ENCODE measurements at places on chromosomes 12 and 14.

DNA sequence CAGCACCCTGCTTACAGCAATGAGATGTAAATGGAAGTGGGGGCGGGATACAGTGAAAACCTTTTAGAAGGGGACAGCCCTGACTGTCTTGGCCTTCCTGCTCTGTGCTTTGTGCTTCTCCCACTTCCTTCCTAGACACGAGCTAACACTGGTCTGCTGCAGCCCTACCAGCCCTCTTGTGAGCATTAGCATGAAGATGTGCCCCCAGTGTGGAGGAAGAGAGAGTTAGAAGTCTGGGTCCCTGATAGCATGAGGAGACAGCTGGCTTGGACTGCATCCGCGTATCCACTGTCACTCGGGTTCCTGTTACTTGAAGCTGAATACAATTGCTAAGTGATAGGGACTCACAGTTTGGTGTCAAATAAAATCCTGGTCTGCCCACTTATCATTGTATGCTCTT lies 248.1 kb upstream of the SOX5 start:
- DNase-seq: no peak

DNA sequence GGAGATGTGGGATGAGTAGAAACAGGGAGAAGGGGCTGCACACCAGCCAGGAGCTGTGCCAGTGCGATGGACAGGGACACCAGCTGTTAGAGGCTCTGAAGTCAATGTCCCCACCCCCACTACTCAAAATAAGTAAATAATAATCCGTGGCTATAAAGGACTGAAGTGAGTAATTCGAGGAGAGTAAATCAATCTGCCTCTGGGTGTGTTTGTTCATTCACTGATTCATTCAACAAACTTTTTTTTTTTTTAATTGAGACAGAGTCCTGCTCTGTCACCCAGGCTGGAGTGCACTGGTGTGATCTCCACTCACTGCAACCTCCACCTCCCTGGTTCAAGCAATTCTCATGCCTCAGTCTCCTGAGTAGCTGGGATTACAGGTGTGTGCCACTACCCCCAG lies 363.6 kb downstream of the TMEM132D start:
- no peak for DNase-seq

DNA sequence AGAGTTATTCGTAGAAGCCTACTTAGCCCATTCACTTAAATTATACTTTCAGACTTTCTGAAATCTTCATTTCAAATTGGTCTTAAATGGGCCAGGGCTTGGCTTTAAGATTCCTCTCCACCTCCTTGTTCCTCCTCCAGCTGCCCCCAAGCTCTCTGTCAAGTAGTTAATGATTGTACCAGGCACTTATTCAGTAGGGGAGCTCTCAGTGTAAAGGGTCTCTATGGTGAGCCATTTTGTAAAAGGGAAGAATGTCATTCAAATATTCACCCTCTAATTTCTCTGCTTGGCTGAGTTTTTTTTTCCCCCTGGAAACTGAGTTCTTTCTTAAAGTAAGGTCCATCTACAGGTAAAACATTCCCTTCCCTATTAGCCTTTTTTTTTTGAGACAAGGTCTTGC lies 96.6 kb downstream of the SUDS3 start:
- no peak for DNase-seq

DNA sequence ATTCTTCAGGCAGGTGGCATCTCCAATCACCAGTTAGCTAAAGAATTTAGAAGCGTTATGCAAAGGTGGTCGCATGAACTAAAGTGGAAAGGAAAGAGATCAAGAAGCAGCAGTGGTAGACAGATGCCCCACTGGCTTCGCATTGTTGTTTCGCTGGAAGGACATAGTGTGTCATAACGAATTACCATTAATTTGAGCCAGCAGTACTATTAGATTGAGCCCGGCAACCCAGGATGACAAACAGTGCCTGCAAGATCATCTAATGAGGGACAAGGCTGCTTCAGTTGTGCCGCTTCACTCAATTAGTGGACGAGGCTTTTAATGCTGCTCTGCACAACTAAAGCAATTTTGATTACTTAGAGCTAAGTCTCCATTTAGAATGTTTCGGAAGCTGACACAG lies 274.5 kb upstream of the SOX5 start:
- DNase-seq: no peak

DNA sequence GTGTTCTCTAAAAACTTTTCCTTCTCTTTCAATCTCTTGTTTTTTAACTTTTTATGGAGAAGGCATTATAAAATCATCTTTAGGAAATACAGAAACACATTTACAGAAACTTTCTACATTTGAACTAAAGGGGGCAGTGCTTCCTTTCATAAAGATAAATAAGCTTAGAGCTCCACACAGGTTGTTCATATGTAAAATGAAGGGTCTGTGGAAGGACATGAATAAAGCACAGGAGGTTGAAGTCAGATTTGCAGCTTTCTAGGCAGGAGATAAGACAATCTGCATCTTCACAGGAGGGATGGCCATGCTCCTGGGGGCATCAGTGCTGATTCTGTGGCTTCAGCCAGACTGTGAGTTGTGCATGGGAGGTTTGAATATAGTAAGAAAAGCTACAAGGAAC lies 426.0 kb downstream of the DAD1 start:
- no peak for DNase-seq

DNA sequence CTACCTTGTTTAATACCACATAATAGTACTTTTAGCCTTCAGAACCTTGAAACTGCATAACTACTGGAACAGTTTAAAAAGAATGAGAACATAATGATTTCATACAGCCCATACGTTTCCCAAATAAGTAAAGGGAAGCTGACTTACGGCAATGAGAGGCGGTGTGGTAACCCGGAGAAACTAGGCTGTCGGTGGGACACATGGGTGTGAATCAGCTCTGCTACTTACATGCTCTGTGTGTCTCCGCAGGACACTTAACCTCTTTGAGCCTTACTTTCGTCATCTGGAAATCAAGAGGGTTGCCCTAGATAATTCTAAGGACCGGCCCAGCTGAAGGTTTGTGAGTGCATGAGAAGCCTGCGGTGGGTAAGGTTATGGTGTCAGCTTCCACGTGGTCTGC lies 49.3 kb upstream of the PLEKHG3 start:
- DNase-seq: no peak

DNA sequence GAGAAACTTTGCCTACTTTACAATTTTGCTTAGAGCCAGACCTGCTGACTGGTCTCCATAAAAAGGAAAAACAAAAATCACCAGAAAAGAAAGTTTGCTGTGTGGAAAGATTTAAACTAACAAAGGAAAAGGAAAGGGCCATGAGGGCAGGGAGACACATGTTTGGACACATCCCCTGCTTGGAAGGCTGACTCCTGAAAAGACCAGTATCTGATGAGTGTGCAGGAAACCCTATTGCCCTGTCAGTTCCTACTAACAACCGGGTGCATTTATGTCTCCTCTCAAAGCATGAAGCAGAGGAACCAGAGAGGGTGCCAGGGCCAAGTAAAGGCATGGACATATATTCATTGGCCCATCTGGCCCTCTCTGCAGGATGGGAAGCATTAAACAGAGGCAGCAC lies 7.0 kb upstream of the STAB2 start:
- DNase-seq: no peak

GRCh38 chr12:120079411-120080400 lies 36.8 kb downstream of the RAB35 start:
- no peak for DNase-seq

- DNase-seq: no peak
These were observed at the start of gene CIDEB for GRCh38 chr14:24307575-24308341. Gene CIDEB, minus strand, starts transcription at chr14:24307977. Its CDS starts 119 bp downstream, at chr14:24307858.

GRCh38 chr12:107125833-107126232 lies 32.5 kb upstream of the CRY1 start:
- DNase-seq: no peak

- DNase-seq: no peak
These were observed 49.3 kb downstream of the KSR2 start for GRCh38 chr12:117919479-117919878.

GRCh38 chr14:32022938-32023466 lies 54.1 kb upstream of the ARHGAP5 start:
- DNase-seq: no peak

DNA sequence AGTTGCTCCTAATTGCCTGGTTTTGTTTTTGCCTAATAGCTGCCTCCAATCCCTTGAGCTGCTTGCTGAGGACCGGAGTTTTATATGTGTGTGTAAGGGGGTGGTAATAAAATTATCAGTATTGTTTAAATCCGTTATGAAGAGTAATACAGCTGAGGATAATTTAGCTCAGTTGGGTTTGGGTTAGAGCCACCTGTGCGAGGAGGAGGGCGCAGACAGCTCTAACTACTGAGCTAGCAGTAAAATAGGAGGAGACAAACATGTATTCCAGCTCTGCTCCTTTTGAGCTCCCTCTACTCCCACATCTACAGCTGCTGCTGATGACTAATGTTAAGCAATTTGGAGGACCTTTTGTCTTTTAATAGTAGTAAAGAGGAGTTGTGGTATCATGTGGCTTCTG lies 61.5 kb downstream of the SPATS2 start:
- DNase-seq: peak; percentile 20

GRCh38 chr12:54417712-54418440 lies 1.2 kb downstream of the ITGA5 start:
- no peak for DNase-seq

- DNase-seq: no peak
These were observed 71.7 kb upstream of the PELI2 start for GRCh38 chr14:56046546-56046945.

GRCh38 chr12:122021193-122021821 lies 377 bp upstream of the BCL7A start:
- DNase-seq: no peak

DNA sequence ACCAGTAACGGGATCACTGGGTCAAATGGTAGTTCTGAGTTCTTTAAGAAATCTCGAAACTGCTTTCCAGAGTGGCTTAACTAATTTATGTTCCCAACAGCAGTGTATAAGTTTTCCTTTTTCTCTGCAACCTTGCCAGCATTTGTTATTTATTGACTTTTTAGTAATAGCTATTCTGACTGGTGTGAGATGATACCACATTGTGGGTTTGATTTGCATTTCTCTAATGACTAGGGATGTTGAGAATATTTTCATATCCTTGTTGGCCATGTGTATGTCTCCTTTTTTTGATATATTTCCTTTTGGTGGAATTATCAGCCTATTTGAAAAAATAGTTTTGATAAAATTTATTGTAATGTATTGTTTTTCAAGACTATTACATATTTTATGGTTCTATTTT lies 701.2 kb upstream of the FBXO33 start:
- no peak for DNase-seq

DNA sequence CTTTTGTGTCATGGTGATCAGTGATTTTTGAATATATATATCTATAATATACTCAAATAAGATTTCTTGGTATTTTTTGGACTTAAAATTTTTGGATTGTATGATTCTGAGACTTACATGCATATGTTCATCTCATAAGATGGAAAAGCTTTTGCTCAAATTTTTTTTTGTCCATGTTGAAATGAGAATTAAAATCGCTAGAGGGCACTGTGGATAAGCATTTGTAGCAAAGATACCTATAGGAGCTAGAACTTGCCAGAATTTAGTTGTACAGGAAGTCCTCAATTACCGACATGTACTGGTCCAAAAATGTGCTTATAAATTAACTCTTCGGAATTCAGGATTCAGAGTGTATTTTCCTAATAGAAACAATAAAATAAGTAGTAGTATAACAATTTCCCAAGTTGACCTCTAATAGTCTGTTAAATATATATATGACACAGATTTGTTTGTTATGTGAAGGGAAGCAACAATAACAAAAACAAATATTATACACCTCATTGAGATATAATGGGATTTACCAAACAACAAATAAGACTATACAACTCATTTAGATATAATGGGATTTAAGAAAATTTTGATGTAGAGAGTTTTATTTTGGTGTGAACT lies 179.6 kb downstream of the TMEM117 start:
- peak; percentile 11 for DNase-seq

DNA sequence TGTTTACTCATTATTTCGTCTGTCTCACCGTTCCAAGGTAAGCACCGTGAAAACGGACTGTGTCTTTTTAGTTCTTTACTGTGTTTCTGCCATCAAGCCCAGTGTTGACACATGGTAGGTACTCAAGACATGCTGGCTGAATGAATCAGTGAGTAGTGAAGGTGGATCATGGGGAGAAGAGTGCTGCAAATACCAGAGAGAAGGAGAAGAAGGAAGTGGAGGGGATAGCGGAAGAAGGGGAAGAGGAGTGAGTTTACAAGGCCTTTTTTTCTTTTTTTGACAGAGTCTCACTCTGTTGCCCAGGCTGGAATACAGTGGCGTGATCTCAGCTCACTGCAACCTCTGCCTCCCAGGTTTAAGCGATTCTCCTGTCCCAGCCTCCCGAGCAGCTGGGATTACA lies 54.6 kb downstream of the ETV6 start:
- no peak for DNase-seq

DNA sequence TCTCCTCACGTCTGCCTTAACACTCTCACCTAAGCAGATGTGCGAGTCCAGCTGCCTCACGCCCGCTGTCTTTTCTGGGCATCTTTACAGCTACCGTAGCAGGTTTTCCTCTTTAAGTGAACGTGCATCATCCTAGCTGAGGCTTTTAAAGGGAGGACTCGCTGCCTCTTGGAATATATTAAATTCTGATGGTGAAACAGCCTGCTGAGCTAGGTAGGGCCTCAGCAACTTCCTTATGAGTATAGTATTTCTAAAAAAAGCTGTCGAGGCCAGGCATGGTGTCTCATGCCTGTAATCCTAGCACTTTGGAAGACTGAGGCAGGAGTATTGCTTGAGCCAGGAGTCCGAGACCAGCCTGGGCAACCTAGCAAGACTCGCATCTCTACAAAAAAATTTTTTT lies 32.2 kb downstream of the TESC start:
- no peak for DNase-seq

- DNase-seq: no peak
These were observed 94.3 kb downstream of the LRRC74A start for GRCh38 chr14:76920331-76921087.

DNA sequence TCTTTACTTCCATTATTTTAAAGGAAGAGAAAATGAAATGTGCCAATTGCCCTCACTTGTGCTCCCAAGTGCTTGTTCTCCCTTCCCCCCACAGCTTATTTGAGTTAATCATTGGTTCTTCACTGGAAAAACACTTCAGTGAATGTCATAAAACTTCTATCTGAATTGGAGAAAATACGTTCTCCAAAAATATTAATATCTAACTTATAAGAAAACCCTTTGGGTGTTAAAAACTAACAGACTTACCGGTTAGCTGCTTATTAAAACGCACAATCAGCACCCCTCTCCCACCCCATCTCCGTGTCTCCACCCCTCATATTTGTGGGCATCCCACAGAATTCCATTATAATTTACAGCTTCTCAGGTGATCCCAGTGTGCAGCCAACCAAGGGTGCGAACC lies 31.7 kb downstream of the PLEKHA5 start:
- DNase-seq: no peak

- peak; percentile 35 for DNase-seq
These were observed 23.6 kb upstream of the TMEM132D start for GRCh38 chr12:129927316-129927900.

DNA sequence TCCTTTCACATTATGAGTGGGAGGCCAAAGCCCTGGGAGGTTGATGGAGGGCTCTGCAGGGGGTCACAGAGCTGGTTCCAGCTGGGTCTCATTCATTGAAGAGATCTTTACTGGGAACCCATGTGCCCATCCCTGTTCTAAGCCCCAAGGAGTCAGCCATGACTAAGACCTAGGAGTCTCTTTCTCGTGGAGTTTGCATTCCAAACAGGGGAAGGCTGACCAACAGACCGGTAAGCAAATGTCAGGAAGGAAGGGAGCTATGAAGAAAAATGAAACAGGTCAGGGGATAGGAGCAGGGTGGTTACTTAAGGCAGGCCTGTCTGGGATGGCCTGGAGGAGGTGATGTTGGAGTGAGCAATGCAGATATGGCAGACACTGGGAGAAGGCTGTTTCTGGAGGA lies 31.5 kb downstream of the SYNDIG1L start:
- no peak for DNase-seq

Measured in fibroblast of skin of left biceps (primary cell).